ENCODE measurements at places on chromosomes 11 and 22.

- no peak for DNase-seq
Measured at GRCh38 chr11:58867556-58867955, 23.1 kb upstream of the GLYATL2 start.

- DNase-seq = no peak
Measured at GRCh38 chr22:43901976-43902643, 10.3 kb upstream of the PNPLA5 start.

DNA sequence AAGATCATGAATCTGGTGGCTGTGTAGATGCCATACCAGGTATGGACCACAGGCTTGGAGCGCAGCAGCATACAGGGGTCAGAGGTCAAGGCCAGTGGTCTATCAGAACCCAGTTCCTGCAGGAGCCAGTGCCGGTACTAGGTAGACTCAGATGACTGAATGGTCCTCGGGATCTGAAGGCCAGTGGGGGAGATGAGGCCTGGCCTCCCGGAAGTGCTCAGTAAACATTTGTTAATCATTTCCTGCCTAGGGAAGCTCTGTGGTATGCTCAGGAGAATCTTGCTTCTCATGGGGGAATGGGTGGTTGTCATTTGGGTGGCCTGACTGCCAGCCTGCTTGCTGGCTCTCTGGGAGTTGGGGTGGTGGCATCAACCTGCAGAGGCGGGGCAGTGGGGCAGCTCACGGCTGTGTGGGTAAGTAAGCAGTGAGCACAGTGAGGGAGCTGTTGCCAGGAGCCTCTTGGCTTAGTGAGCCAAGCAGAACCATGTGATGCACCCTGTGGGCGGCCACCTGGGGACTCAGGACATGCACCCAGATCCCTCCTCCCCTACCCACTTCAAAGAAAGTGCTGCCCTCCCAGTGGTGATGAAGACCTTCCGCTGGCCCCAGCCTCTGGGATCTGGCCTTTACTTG lies 33.0 kb downstream of the PTPRJ start:
- DNase-seq = peak; percentile 66

- DNase-seq = peak; percentile 67
Measured at GRCh38 chr11:10413268-10413667, 41.8 kb upstream of the AMPD3 start.

- peak; percentile 30 for DNase-seq
Measured at GRCh38 chr11:126989942-126990715, 10.4 kb downstream of the KIRREL3 start.

GRCh38 chr11:129331871-129332274 lies 43.8 kb upstream of the BARX2 start:
- DNase-seq = peak; percentile 49

DNA sequence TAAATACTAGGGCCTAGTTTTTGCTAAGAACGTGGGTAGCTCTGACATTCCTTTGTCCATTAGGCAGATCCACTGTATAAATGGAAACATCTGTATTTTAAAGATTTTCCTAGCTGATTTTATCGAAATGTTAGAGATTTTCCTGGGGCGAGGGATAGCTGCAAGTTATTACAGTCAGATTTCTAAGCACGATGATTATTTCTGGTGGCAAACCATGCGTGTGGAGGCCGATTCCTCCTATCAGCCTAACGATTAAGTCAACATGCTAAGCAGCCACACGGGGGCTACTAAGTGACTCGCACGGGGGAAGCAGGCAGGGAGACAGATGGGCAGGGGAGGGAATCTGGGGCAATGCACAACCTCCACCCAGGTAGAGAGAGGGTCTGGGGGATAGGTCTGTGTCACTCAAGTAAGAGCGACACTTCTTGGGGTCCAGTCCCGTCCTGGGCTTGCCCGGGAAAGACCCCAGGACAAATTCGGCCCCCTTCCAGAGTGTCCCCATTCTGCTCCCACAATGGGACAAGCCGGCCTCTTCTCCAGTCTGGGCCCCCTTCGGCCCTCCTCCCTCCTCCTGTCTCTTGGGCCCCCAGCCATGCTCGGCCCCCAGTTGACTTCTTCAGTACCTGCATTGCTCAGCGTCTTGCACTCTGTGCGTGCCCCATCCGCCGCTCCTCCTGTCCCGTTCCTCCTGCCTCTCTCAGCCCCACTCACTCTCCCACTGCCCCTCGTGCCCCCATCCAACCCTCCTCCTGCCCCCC lies 571 bp downstream of the C11orf24 start:
- DNase-seq = peak; percentile 77
